ENCODE measurements at places on chromosomes 5 and 9.

- DNase-seq = no peak
Measured at GRCh38 chr9:7172154-7173115, 414.7 kb downstream of the KDM4C start.

GRCh38 chr5:76608833-76609232 is 14.4 kb downstream of the F2RL2 start:
- DNase-seq = no peak

DNA sequence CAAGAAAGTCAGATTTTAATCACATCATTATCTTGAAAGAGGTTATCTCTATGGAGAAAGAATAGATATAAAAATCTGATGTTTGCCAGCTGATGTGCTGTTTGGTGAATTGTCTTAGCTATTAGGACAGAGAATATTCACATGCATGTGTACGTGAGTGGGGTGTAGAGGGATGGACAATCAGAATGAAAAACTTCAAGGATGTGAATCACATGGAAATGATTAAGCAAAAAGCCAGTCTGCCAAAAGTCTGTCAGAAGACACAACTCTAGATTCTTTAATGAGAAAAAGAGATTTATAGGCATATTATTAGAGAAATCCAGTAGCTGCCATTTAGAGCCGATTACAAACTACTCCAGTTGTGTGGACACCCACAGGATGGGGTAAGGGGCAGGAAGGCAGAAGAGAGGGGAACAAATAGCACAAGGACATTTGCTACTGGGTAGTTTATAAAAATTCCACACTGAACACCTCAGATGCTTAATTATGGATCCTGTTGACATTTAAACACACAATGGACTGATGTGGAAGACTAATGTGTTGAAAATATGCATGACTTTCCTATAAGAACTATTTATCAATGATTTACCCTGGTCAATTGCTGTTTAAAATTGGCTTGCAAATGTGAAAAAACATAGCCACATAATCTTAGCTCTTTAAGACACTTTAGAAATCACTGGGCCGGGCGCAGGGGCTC is 127.4 kb downstream of the PTTG1 start:
- no peak for DNase-seq

DNA sequence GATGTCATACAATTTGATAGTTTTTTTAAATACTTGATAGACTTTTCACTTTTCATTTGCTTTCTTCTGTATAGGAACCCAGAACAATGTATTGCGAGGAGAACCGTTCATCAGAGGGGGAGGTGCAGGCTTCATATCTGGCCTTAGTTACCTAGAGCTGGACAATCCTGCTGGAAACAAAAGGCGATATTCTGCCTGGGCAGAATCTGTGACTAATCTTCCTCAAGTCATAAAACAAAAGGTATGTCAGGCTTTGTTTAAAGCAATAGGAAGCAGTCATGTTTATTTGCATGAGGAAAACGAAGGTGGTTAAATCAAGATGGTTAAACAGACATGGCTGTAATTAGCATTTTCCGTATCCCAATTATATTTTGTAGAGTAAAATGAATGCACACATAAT is 46.0 kb downstream of the C7 start:
- DNase-seq = no peak

- no peak for DNase-seq
Measured at GRCh38 chr5:35320029-35320428, 89.7 kb upstream of the PRLR start.

DNA sequence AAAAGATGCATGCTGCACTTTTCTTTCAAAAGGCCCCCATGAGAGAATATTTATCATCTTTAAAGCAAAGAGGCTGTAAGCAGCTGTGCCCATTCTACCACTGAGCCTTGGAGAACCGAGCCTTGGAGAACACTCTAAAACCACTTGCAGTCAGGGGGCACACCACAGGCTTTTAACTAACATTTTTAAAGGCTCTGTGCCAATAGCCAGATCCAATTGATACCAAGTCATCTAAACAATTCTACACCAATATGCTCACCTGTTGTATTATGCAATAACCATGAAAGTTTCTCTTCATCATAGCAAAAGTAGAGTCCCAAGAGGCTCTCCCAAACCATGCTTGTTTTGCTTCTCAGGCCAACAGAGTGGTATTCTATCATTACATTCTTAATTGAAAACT is 1090.5 kb upstream of the SEMA6A start:
- peak; percentile 31 for DNase-seq

GRCh38 chr5:88251048-88251711 is 17.5 kb downstream of the TMEM161B start:
- no peak for DNase-seq

GRCh38 chr5:97629276-97629675 is 446.2 kb upstream of the RIOK2 start:
- no peak for DNase-seq

- no peak for DNase-seq
Measured at GRCh38 chr9:136254381-136255165, 9.0 kb upstream of the QSOX2 start.

- no peak for DNase-seq
Measured at GRCh38 chr5:17157916-17158529, 59.4 kb upstream of the BASP1 start.

DNA sequence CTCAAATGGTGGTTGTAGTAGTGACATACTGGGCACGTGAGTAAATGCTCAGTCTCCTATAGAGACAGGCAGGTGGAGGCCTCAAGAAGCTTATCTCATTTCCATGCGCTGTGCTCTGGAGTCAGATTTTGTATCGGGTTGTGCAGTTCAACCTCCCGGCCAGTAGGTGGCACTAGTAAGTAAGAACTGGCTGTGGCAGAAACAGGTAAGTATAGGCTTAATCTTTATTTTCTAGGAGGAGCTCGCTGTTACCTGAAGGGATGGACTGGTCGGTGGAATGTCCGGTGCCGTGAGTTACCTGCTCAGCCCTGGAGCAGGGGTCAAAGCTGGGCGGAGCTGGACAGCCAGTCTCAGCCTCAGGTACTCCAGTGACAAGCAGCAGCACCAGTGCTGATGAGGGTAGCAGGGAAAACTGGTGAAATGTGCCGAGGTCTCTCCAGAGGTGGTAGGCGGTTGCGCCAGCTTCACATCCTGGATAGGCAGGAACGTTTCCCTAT is 880.1 kb upstream of the SEMA6A start:
- DNase-seq = no peak

- no peak for DNase-seq
Measured at GRCh38 chr9:91359734-91360470, 1.8 kb downstream of the AUH start.

DNA sequence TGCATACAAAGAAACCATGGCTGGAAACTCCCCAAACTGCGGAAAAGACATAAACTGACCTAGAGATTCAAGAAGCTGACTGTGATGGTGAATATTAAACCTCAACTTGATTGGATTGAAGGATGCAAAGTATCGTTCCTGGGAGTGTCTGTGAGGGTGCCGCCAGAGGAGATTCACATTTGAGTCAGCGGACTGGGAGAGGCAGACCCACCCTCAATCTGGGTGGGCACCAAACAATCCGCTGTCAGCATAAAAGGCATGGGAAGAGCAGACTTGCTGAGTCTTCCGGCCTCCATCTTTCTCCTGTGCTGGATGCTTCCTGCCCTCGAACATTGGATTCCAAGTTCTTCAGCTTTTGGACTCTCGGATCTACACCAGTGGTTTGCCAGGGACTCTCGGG is 24.8 kb upstream of the WDR5 start:
- DNase-seq = no peak

DNA sequence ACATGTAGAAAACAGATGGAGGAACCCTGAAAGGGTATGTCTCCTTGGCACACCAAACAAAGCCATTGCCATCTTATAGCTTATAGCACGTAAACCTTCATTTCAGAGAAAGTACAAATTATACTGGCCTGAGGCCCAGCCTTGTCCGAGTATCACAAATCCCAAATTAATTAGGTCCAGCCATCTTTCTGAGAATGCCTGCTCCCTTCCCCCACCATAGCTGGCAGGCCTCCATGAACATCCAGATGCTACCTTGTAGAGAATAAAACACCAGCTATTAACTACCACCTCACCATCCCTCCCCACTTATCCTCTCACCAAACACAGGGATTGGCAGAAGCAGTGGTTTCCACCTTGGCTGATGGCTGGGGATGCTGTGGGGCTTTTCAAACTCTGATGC is 224.0 kb downstream of the SPOCK1 start:
- DNase-seq = no peak

- DNase-seq = no peak
Measured at GRCh38 chr5:135827965-135828781, 6.3 kb upstream of the SLC25A48 start.

DNA sequence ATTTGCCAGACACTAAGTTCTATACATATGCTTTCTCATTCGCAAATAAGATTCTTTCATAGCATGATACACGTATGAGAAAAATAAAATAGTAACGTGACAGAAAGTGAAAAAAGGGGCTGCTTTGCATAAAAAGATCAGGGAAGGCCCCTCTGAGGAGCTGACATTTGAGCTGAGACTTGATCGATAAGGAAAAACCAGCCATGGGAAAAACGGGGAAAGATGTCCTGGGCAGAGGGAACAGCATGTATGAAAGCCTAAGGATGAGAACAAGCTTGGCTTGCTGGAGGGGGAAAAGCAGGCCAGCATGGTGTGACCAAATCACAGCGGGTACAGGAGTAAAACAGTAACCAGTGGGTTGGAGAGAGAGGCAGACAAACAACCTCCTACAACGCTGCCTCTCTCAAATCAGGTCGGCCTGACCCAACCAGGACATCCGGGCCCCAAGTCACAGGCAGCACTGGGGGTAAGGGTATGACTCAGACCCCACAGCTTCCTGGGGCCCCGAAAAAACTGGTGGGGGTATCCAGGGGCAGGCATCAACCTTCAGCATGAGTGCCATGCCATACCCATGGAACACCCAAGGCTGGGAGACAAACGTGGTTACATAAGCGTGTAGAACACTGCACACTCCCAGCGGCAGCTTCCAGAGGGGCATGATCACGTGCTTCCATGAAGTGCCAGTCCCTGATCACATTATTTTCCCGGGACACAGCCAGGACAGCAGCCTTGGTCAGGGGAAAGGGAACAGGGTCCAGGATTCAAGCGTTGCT is 2.2 kb downstream of the TNIP1 start:
- DNase-seq = no peak

DNA sequence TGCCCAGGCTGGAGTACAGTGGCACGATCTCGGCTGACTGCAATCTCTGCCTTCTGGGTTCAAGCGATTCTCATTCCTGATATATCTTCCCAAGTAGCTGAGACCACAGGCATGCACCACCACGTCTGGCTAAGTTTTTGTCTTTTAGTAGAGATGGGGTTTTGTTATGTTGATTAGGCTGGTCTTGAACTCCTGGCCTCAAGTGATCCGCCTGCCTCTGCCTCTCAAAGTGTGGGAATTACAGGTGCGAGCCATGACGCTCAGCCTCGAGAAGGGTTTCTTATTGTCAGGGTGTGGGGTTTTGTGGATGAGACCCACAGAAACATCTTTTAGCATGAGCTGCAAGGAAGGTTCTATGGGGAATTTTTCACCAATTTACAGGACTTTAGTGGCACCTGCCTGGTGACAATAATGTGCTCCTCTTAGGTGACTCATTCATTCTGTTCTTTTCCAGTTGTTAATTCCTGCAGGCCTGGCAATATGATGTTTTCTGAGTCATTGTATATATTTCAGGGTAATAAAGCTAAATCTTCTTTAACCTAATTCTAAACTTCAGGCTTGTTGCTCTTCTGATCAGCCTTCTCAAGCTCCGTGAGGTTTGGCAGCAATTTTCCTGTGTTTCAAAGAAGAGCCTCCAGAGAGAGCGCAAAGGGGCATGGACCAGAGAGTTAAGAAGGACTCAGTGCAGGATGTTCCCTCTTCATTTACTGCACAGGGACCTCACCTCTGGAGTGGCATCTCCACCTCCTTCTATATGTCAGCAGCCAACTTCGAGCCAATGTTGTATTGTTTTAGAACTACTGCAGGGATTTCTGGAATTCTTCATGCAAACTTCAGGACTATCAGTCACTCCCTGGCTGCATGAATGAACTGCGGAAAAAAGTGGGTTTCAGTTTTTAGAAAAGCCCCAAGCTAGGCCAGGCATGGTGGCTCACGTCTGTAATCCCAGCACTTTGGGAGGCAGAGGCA is 77.8 kb upstream of the ZNF618 start:
- no peak for DNase-seq

GRCh38 chr5:157458835-157459234 is 1.2 kb upstream of the NIPAL4 start:
- no peak for DNase-seq

GRCh38 chr5:9351546-9351945 is 194.3 kb downstream of the SEMA5A start:
- DNase-seq = no peak
